ENCODE measurements at places on chromosomes 16 and 17. TPM values are rescaled to one million over a fixed set of nuclear protein-coding genes. Genes with fewer than 3 reads are reported as not detected.

The TBC1D3E gene
- total RNA-seq, result not detected

The NACA2 gene
- not detected for total RNA-seq

The MPP2 gene
- 1.2 TPM for total RNA-seq

The TTLL6 gene
- 0.12 TPM for total RNA-seq

The SLC2A4 gene
- 0.17 TPM for total RNA-seq

The P2RX1 gene
- total RNA-seq, result not detected

The WFDC1 gene
- total RNA-seq, result not detected

GRCh38 chr17:55463600-55463999 lies 42.0 kb upstream of the MMD start:
- DNase-seq, result no peak

- DNase-seq, result no peak
Measured at GRCh38 chr17:66663041-66663606, 171.8 kb upstream of the CACNG5 start.

GRCh38 chr16:6195966-6196365 lies 1098.4 kb upstream of the EEF2KMT start:
- no peak for DNase-seq

- DNase-seq, result no peak
Measured at GRCh38 chr16:85609539-85609938, 3.6 kb upstream of the GSE1 start.

GRCh38 chr17:13599864-13600263 lies 1.9 kb downstream of the HS3ST3A1 start:
- no peak for DNase-seq

GRCh38 chr17:46025060-46025459 lies 26.0 kb downstream of the STH start:
- DNase-seq, result no peak

- peak; percentile 95 for DNase-seq
Measured at GRCh38 chr16:80014241-80014939, 413.9 kb upstream of the MAF start.

DNA sequence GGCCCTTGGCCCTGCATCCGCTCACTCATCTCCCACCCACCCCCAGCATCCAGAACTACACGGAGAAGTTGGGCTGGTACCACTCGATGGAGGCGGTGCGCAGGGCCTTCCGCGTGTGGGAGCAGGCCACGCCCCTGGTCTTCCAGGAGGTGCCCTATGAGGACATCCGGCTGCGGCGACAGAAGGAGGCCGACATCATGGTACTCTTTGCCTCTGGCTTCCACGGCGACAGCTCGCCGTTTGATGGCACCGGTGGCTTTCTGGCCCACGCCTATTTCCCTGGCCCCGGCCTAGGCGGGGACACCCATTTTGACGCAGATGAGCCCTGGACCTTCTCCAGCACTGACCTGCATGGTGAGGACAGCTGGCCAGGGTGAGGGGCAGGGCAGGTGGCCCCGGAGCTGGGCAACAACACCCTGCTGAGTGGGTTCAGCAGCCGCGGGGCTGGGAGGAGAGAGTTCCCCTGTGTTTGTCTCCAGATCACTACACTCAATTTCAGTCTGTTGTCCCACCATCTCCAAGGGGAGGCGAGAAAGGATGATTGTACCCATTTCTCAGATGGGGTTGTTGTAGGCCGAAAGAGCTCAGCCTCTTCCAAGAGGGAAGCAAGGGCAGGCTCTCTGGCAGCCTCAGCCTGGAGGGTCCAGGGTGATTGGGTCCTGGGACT lies 14.4 kb downstream of the MMP15 start:
- DNase-seq, result no peak

DNA sequence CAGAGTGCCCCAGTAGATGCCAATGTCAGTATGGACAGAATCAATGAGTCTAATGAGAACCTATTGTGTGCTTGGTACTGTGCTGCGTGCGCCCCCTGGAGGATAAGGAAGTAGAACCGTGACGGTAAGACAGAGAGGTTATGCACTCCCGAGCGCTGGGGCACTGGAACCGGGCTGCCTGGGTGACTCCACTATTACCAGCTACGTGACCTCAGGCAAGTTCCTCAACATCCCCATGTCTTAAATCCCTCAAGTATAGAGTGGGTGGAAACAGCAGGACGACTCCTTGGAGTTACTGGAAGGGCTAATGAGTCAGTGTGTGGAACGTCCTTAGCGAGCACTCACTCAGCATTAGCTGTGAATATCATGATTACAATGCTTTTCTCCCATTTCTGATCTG lies 16.2 kb downstream of the CHST4 start:
- DNase-seq, result peak; percentile 16

DNA sequence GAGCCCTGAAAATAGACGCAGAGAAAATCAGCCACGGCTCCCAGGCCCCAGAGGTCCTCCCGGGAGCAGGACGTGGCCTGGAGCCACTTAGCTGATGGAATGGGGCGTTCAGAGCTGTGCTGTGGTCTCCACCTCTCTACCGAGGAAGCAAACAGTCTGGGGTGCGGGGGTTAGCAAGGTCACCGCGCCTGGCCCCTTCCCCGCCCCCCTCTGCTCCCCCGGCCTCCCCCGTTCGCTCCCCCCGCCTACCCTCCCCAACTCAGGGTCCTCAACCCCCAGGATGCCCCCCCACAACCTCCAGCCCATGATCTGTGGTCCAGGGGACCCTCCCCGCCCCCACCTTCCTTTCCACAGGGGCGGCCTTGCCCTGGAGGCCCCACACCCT lies 20.6 kb upstream of the C1QTNF8 start:
- DNase-seq, result no peak

GRCh38 chr17:75498039-75498725 lies 17.2 kb downstream of the CASKIN2 start:
- no peak for DNase-seq

DNA sequence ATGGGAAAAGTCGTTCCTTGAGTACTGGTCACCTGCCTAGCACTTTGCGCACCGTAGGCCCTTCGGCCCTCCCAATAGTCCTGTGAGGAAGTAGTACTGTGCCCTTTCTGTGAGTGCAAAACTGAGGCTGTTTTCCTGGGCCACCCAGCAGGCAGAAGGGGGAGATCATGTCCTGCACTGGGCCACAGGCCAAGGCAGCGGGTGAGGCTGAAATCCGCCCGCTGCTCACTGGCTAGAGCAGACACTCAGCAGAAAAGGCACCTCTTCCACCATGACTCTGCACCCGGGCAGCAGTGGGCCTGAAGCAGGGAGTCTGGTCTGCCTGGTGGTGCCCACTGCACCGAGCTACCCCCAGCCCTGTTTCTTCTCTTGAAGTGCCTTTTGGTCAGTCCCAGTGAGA lies 20.2 kb downstream of the METTL22 start:
- no peak for DNase-seq

DNA sequence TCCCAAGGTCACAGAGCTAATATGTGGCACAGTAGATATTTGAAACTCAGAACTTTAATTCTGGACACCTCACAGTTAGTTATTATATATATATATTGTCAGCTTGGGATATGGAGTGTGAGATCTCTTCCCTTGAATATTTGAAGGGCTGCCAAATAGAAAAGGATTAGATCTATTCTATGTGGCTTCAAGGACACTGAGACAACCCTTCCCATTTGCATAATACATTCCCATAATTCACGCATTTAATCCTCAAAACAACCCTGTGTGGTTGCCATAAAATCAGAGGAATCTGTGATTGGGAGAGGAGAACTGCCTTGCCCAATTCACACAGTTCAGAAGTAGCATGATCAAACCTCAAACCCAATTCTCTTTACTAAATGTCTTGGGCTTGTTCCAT lies 365.8 kb upstream of the DYNLRB2 start:
- no peak for DNase-seq

GRCh38 chr16:9854675-9855074 lies 327.6 kb downstream of the GRIN2A start:
- DNase-seq, result peak; percentile 41

DNA sequence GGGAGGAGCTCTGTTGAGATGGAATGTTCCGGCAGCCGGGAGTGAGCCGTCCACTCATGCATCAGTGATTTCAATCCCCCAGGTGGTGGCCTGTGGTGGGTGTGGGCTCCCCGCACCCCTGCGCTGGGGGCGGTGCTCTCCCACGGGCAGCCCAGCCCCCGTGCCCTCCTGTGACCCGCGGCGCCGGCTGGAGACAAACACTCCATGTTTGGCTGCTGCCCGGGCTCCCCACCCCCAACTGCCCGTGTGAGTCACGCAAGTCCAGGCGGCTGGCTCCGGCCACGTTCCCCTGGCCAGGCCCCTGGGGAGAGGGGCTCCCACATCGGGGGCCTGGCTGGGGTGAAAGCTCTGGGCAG lies 29.4 kb downstream of the CACNA1H start:
- peak; percentile 73 for DNase-seq

DNA sequence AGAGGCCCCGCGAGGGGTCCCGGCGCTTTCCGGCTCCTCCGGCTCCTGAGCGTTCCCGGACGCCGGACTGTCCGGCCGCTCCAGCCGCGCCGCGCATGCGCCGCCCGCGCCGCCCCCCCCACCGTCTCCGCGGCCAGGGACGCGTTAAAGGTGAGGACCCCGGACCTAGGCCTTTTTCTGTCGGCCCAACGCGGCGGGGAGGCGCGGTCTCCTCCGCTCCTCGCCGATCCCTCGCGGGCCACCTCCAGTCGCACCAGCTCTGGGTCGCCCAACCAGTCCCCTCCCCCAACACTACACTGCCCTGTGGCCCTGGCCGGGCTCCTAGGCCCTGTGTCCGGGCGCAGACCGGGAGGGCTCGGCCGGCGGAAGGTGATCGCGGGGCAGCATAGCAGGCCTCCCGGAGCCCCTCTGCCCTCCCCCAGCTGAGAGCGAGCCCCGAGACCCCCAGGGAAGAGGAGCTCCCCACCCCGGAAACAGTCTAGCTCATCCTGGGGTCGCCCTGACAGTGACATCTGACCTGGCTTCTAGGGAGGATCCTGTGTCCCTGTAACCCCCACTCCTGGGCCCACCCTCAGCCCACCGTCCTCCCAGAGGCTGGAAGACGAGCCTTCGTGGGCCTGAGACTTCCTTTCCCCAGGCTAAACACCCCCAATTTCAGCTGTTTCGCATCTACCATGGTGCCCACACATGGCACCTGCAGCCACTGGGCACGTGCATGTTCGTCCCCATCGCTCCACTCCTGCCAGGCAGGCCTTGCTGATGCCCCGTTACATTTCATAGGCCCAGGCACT lies 14.7 kb upstream of the BCAR1 start:
- no peak for DNase-seq

DNA sequence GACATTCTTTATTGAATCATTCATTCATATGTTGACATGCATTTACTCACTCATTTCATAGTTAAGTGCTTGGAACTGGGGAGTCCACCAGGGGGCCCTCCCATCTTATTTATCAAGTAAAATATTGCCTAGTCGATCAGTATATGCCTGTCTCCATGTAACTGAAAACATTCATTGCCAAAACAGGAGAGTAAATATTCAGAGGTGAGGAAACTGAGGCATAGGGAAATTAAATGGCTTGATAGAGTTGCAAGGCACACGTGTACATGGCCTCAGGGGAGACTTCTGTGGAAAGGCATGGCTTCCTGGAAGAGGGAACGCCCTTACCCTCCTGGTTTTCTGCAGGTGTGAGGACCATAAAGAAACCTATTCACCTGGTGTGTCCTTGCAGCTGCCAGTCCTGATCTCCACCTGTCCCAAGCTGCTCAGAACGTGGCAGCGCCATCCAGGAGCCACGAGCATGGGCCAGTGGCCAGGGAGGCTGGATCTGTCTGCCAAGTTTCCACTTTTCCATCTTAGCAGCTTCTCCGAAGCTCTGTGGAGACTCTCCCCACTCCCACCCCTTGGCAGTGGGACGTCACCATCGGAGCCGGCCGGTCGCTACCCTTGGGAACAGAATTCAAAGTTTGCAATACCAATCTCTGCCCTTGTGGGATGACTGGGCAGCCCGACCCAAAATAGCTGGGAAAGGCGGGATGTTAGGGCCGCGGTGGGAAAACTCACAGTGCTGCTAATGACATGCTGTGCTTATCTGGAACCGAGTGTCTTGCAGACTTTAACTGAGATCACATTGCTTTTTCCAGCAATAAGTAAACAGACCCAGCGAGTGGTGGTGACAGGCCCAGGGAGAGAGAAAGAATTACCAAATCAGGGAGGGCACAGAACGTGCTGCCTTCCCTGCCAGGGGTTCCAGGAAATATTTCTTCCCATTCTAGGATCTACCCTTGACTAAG lies 4.1 kb upstream of the C1QTNF1 start:
- peak; percentile 61 for DNase-seq

- no peak for DNase-seq
Measured at GRCh38 chr16:48607056-48607825, 2.7 kb downstream of the N4BP1 start.

GRCh38 chr16:82201351-82201750 lies 31.3 kb upstream of the MPHOSPH6 start:
- no peak for DNase-seq

Data from H4 (cell line).